ENCODE measurements at places on chromosomes 1 and 21.

DNA sequence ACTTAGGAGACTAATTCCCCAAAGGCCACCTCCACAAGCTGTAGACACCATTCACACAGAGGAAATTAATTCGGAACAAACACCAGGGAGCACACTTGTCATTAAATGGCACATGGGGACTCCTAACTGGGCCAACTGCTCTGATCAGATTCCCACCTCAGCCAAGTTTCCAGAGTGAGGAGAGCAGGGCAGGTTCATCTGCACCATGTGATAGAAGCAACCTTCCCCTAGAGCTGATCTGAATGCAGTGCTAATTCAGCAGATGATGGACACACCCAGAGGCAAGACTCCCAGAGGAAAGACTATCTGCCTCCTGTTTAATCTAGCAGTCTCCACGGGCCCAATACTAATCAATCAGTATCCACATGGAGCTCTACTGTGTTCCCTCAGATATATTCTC, 147.0 kb downstream of the VAV3 start:
- no peak for DNase-seq

DNA sequence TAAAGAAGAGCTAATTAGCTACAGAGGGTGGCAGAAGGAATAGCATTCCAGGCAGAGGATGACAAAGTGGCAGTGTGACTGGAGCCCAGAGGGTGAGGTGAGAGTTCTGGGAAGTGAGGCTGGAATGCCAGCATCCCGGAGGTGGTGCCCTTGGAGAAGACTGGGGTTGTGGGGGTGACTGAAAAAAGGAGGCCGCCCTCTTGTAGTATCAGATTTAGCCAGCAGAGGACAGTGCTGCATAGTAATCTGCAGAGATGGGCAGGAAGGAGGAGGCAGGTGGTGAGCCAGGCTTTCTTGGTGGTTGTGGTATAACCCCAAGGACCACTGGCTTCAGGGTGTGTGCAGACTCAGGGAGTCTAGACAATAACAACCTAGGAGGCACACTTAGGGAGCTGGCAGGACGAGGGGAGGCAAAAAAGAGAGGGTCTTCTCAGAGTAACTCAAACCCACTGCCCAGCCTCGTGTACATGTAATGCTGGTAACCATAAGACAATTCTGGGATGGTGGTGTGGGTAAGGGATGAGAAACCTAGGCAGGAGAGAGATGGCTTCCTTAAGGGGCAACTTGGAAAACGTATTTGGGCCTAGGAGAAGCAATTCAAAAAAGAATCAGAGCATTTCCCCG, 30.5 kb downstream of the MROH7 start:
- DNase-seq, result peak; percentile 78

GRCh38 chr1:57122031-57122430, 156.2 kb upstream of the C8B start:
- DNase-seq, result no peak

DNA sequence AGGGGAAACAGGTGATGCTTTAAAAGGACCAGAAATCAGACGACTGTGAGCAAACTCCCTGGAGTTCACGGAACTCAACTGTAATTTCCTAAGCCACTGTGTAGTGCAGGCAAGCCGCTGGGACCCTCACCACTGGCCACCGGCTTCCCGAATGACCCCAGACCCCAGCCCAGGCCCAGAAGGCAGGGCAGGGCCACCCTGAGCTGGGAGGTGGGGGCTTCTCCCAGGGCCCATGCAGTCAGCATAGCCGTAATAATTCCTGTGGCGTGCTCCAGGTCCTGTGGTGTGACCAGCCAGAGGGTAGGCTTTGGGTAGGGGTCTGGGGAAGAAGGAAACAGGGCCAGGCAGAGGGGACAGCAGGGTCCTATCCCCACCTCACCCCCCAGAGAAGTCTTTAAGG, 3.5 kb upstream of the ARF1 start:
- no peak for DNase-seq

DNA sequence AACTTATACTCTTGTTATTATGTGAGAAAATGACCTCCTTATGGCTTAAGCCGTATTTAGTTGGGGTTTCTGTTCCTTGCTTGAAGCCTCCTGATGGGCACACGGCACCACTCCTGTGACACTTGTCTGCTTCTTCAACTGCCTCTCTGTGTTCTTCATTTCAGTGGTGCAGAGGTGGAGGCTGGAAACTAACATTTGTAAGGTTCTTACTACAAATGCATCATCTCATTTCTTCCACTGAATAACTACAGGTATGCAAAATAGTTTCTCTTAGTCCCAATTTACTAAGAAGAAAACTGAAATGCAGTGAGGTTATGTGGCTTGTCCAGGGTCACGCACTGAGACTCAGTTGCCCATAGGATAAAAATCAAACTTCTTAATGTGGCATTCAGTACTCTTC, 23.6 kb upstream of the ZNF362 start:
- DNase-seq, result no peak

- peak; percentile 87 for DNase-seq
Measured at GRCh38 chr1:180188091-180188506, 33.4 kb downstream of the QSOX1 start.

DNA sequence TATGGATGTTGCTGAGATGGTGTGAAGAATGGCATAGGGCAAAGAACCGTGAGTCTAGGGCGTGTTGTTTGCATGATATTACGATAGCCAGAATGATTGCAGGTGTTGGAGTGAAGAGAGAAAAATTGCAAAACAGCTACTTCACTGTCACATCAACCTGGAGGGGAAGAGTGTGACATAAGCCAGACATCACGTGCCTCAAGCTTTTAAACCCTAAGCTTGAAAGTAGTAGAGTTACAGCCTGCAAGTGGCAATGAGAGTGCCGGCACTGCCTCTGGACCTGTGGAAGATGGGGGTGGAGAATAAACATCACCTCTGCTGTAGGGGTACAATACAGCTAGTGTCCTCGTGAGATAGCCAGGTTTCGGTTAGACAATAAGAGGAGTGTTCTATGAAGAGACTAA, 11.1 kb downstream of the EEIG2 start:
- DNase-seq, result no peak

- DNase-seq, result peak; percentile 59
Measured at GRCh38 chr21:27700974-27701614, 734.2 kb upstream of the ADAMTS5 start.

GRCh38 chr1:157399343-157399983, 152.9 kb downstream of the FCRL5 start:
- DNase-seq, result no peak

DNA sequence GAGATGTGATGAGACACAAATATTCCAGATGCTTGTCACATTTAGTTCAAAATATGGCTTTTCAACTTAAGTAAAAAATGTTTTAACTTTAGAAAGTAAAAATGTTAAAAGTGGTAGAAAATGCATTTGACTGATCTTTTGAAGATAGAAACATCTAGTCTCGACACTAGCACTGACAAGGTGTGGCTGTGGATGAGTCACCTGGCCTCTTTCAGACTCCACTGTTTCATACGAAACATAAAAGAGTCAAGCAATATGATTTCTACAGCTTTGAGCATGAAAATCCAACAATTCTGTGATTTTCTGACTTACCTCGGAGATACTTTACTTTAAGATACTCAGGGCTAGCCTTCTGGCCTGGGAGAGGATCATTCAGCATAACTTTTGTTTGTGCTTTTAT, 47.7 kb downstream of the TTC13 start:
- no peak for DNase-seq

GRCh38 chr1:161273402-161273801, 14.9 kb downstream of the PCP4L1 start:
- DNase-seq, result no peak

GRCh38 chr1:21576798-21577187, 67.6 kb downstream of the ALPL start:
- DNase-seq, result no peak

DNA sequence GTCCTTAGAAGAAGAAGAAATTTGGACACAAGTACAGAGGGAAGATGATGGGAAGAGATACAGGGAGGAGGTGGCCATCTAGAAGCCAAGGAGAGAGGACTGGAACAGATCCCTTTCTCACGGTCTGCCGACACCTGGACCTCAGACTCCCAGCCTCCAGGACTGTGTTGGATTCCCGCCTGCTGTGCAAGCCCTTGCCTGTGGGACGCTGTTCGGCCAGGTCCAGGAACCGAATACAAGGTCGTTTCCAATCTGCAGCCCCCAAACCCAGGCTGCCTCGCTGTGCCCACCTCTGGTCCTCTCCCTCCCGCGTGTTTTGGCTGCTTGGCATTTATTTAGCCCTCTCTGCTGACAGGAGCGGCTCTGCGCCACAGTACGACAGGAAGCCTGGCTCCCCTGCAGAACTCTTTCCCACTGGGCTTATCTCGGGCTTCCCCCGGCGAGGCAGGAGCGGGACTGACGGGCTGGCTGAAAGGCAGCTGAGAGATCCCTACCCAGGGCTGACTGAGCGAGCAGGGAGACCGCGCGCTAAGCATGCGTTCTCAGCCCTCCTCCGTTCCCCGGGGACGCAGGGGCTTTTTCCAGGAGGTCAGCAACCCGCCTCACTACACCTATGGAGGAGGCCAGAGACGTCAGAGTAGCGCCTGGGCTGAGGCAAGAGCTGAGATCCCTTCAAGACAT, 238.4 kb downstream of the TNR start:
- DNase-seq, result no peak

GRCh38 chr1:212291505-212292134, 6.4 kb downstream of the PPP2R5A start:
- DNase-seq, result peak; percentile 71

- DNase-seq, result no peak
Measured at GRCh38 chr1:168829876-168830275, 100.9 kb upstream of the DPT start.
